Ovary (tissue), 10 donors: ENCODE measurements at places on chromosomes 13 and 19. TPM values are rescaled to one million over a fixed set of nuclear protein-coding genes. Genes with fewer than 3 reads are reported as not detected.
A peak's percentile ranks its signal among the peaks of the same experiment; 100 is the strongest.

GRCh38 chr13:82439159-82439904 lies 1442.9 kb downstream of the SLITRK1 start:
- no peak for DNase-seq

GRCh38 chr13:94329754-94330551 lies 149.5 kb downstream of the DCT start:
- DNase-seq, result peak; percentile 43

- DNase-seq, result no peak
These were observed 841.1 kb upstream of the SLITRK5 start for GRCh38 chr13:86830046-86830445.

DNA sequence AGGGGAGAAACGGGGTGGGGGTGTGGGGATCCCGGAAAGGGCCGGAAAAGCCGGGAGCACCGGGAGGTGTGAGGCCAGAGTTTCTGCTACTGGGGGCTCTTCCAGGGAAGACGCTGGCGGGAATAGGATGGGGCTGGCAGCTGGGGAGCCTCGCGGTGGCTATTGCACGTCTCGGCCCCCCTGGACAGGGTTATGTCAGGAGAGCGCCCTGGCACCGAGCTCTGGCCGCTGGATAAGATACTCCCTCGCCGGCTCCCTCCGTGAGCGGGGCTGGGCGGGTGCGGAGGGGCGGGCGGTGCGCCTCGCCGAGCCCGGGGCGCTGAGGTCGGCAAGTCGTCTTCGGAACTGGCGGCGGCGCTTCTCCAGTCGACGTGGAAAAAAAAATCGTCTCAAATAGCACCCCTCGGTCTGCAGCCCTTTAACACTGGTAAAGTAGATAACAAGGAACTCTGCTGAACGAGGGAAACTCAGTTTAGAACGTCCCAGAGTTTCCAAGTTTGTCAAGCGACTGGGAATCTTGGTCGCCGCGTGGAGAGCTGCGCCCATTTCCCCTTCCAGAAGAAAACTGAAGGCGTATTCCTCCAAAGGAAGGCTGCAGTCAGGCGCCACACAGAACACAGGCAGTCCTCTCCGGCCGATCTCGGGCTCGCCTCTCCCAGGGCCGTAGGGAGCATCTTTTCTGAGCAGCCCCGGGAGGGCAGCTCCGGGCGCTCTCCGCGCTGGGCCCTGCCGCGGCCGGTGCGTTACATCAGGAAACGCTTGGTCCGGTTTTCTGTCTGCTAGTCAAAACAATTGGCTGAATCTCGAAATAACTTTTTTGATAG lies 115.1 kb downstream of the KCNRG start:
- peak; percentile 31 for DNase-seq

The NALCN gene
- 1.4 TPM for total RNA-seq

The SLC6A16 gene
- total RNA-seq, result 3.3 TPM
